ENCODE measurements at places on chromosomes 4 and X. TPM values are rescaled to one million over a fixed set of nuclear protein-coding genes. Genes with fewer than 3 reads are reported as not detected.
A peak's percentile ranks its signal among the peaks of the same experiment; 100 is the strongest.

GRCh38 chrX:12970691-12971202 lies 4.2 kb upstream of the TMSB4X start:
- peak; percentile 43 for ATAC-seq

Gene MID1
- 1.4 TPM for total RNA-seq

DNA sequence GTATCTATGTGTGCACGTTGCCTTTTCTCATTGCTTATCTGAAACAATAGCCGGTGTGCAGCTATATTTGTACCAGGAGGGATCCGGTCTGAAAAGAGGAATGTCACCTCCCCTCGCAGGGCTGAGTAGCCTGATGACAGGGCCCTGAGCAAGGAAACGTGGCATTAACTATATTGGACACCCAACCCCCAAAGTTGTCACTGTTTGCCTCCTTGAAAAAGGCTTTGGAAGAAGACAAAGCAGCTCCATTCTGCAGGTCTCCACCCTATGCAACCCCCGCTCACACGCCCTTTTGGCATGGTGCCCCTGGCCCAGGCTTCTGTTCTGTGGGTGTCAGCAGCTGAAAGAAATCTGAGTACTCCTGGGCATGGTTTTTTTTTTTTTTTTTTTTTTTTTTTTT lies 8.2 kb downstream of the PRRG3 start:
- ATAC-seq: no peak

- no peak for ATAC-seq
Measured at GRCh38 chr4:153276971-153277370, 67.5 kb upstream of the MND1 start.

Gene PLAC8
- total RNA-seq: 19.9 TPM

GRCh38 chr4:138935-139334 lies 14.6 kb downstream of the ZNF718 start:
- ATAC-seq: no peak

DNA sequence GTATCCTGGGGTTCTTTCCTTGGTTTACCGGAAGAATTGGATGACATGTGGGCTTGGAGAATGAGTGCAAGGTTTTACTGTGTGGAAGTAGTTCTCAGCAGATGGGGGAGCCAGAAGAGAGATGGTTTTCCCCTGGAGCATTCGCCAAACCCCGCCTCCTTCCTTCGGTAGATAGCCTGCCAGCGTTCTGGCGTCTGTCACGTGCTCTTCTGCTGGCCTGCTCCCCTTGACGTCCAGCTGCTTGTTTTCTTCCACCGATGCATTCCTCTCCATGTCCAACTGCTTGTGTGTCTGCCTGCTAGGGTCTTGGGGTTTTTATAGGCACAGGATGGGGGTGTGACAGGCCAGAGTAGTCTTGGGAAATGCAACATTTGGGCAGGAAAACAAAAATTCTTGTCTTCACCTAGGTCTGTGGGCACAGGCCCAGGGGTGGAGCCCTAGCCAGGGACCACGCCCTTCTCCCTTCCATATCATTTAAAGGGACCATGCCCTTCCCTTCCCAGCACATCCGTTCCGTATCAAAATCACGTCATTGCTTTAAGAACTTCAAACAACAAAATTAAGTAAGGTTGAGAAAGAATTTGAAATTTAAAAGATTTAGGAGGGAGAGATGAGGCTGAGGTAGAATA lies 538.7 kb upstream of the SMIM31 start:
- no peak for ATAC-seq

Gene GATB
- 24.1 TPM for total RNA-seq

DNA sequence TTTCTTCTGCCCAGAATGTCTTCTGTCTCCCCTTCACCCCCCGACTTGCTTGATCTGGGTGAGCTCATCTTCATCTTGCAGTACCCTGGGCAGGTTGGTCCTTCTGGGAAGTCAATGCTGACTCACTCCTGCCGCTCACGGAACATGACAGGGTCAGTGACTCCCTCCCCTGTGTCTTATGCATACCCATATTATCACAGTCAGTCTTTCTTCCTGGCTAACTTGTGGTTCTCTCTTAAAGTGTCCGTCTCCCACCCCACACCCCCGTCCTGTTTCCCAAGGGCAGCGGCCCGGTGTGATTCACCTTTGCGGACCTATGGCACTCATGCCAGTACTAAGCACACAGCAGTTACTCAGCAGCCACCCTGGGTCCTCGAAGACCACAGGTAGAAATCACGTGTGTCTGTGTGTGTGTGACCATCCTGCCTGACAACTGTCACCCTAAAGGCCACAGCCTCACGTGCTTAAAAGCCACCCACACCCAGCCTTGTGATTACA lies 17.7 kb downstream of the IQSEC2 start:
- peak; percentile 93 for ATAC-seq

DNA sequence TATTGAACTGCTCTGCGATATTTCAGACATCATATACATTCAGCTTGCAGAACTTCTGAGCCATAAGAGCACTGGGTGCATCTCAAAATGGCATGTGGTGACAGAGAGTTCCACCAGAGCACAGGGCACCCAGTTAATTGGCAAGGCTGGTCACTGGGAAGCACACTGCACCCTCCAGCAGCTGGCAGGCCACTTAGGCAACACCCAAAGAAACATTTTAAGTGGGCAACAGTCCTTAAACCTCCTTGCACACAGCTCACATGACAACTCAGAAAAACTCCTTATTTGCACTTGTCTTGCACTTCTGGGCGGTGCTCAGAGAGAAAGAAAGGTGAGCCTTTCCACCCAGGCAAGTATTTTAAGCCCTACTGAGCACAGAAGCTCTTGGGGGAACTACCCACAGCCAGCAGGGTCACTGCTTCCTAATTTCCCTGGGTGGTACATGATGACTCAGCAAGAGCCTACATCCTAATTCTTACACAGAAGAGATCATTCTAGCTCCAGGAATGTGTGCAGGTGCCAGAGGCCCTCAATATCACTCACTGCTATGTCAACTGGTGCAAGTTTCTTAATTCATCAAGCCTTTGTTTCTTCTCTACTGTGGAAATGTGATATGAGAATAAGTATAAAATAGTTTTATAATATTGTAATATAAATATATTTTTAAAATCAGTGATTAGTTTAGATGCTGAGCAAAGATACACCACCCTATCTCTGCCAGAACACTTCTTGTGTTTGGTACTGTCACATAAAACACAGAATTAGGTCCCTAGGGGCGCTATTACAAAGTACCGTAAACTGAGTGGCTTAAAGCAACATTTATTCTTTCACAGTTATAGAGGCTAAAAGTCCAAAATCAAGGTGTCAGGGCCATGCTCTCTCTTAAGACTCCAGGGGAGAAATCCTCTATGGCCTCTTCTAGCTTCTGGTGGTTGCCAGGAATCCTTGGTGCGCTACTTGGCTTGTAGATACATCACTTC lies 155.1 kb upstream of the PPARGC1A start:
- ATAC-seq: no peak

DNA sequence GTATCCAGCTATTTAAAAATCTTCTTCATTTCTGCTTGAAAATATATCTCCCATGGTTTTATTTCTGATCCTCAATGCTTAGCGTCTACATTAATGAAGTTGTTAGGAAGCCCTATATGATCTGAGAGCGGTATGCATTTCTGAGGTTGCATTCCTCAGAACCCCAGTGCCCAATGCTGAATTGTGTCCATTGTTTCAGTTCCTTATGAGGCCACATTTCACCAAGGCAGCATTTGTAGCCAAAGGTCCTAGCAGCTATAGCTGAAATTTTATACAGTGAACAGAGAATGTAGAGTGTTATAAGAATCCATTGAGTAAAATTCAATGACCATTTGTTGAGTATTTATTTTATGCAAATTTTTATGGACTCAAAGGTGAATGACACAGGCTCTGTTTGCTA lies 209.5 kb downstream of the PCDH7 start:
- no peak for ATAC-seq

GRCh38 chr4:22237155-22237751 lies 278.6 kb downstream of the ADGRA3 start:
- ATAC-seq: no peak

Gene SSX2
- total RNA-seq: not detected

GRCh38 chr4:67573193-67573592 lies 14.7 kb downstream of the STAP1 start:
- peak; percentile 60 for ATAC-seq

DNA sequence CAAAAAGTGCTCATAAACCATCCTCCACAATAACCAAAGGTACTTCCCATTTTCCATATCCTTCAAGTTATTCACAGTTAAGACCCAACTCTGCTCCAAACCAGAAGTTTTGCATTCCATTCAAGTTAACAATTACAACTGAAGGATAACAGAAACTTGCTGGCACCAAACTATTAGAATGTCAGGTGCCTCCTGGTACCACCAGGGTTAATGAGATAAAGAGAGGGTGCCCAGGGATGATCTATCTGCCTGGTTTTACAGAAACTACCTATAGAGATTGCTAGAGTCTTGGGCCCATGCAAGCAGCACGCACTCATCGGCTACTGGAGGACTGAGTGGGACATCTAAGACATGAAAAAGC lies 114.6 kb downstream of the RBM47 start:
- ATAC-seq: no peak

GRCh38 chrX:64842492-64842891 lies 133.8 kb downstream of the ZC4H2 start:
- ATAC-seq: peak; percentile 74

GRCh38 chrX:8201896-8202331 lies 30.8 kb upstream of the VCX2 start:
- ATAC-seq: no peak

Gene GLRA2
- total RNA-seq: not detected

DNA sequence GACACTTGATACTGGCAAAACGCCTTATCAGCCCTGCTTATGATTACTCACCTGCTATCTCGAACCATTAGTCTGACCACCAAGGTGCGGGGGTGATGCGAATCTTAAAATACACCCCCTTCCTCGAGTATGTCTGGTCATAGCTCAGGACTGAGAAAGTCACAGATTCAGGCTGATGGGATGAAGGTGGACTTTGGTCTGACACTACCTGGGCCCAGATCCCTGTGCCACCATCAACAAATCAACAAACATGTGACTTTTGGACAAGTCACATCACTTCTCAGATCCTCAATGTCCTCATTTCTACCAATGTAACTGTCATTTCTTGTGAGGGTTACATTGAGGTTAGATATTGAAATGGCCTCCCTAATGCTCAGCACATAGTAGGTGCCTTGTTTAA lies 9.8 kb upstream of the MSN start:
- ATAC-seq: no peak

DNA sequence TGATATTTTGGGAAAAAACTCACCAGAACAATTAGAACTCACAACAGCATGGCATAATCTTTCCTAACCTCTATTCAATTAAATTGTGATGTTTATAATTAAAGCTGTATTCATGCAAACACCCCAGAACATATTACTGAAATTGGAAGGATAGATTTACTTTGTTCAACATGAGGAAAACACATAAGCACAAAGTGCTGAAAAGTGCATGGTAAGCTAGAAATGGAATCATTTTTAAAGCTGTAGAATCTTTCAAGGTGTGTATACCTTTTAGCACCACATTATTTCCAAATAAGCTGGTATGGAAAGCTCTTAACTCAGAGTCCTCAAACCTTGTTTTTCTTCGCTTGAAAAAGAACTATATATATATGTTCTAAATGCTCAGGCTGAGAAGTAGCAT lies 90.8 kb upstream of the NAP1L5 start:
- ATAC-seq: no peak

DNA sequence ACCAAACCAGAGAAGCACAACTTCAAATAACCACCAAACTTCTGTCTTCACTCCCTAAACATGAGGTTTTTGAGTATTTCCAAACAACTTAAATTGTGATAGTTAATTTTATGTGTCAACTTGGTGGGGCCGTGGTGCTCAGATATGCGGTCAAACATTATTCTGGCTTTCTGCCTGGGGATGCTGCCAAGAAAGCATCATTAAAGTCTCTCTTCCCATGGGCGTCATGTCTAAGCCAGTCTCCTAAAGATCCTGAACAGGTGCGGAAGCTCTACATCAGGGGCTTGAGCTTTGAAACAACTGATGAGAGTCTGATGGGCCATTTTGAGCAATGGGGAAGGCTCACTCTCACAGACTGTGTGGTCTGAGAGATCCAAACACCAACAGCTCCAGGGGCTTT lies 24.1 kb upstream of the SOD3 start:
- ATAC-seq: no peak

Gene GABRB1
- total RNA-seq: not detected

Gene ELOVL6
- total RNA-seq: 6.1 TPM

Gene PABPC1L2B
- not detected for total RNA-seq

Gene FGFBP2
- total RNA-seq: 0.22 TPM

- ATAC-seq: peak; percentile 28
Measured at GRCh38 chrX:153944140-153944799, at the start of gene RENBP. Gene RENBP (minus strand): TSS chrX:153944643. CDS start chrX:153944610, 33 bp downstream.

- no peak for ATAC-seq
Measured at GRCh38 chr4:128940971-128941370, 131.5 kb downstream of the JADE1 start.

GRCh38 chrX:13051529-13052172 lies 7.2 kb upstream of the FAM9C start:
- peak; percentile 79 for ATAC-seq

DNA sequence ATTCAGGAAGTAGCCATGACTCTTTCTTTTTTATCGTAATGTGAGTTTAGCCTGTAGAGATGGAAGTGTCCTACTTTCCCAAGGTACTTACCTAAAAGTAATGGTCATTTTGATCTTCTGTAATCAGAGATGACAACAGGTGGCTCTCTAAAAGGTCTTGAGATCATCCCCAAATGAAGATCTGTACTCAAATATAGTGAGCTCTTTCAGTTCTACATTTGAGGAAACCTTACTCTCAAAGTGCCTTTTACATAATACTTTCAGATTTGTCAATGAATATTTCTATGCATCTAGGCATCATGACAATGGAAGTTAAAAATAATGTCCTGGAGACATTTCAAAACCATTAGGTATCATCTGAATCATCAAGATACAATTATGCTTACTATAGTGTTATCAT lies 17.2 kb upstream of the MND1 start:
- no peak for ATAC-seq

GRCh38 chrX:70208479-70208878 lies 26.0 kb upstream of the AWAT1 start:
- no peak for ATAC-seq

- no peak for ATAC-seq
Measured at GRCh38 chrX:9542106-9542760, 77.4 kb downstream of the TBL1X start.

Gene MAGEA2B
- total RNA-seq: not detected

- ATAC-seq: no peak
Measured at GRCh38 chr4:78971326-78971725, 32.1 kb upstream of the PAQR3 start.

- ATAC-seq: no peak
Measured at GRCh38 chr4:14167876-14168510, 540.5 kb upstream of the BOD1L1 start.

- ATAC-seq: no peak
Measured at GRCh38 chrX:40581336-40581920, 658 bp downstream of the ATP6AP2 start.

Gene TRIML2
- not detected for total RNA-seq
